ENCODE measurements at places on chromosomes 7 and 10.
A peak's percentile ranks its signal among the peaks of the same experiment; 100 is the strongest.

DNA sequence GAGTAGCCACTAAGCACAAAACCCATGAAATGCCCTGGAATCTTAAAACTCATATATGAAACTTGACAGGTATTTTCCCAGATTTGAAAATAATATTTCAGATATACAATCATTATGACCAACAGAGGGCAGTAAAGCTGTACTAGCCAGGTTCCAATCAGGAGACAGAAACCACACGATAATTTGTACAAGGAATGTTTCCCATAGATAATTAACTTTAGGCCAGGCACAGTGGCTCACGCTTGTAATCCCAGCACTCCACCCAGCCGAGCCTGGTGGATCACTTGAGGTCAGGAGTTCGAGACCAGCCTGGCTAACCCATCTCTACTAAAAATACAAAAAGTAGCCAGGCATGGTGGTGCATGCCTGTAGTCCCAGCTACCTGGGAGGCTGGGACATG is 31.0 kb upstream of the NUB1 start:
- DNase-seq = peak; percentile 29

DNA sequence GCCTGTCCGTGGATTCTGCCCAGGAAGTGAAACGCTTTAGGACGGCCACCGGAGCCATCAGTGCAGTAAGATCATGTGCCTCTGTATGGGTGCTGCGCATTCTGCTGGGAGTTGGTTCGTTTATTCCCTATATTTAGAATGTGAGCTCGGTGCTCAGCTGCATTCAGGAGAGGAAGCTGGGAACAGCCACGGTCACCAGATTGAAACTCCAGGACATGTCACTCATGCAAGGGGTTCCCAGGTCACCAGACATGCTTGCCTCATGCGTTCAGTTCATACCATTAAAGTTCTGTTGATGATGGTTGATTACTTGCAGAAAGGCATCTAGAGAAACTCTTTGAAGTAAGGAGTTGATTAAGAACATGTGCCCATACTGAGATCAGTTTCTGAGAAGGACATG is 78.1 kb downstream of the TRRAP start:
- no peak for DNase-seq

DNA sequence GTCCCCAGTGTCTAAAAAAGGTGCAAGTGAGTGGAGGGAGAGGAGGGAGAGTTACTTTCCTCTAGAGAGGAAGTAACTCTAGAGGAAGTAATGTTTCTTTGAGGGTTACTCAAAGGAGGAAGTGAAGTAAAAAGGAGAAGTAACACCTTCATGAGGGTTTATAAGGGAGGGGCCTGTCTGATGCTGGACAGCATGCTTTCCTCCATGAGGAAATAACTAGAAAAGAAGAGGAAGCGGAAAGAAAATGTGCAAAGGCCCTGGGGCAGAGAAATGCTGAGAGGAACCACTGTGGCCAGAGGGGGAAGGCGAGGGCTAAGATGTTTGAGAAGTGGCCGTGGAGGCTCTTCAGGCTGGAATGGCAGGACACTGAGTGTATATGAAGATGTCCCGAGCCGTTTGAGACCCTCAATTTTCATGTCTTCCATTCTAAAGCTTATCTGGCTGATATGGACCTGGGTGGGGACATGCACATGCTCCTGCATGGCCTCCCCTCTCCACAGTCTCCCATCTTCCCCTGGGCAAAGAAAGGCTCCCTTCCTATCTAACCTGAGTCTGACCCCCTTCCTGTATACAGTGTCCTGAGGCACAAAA is 3.4 kb upstream of the SLC18A2 start:
- no peak for DNase-seq

DNA sequence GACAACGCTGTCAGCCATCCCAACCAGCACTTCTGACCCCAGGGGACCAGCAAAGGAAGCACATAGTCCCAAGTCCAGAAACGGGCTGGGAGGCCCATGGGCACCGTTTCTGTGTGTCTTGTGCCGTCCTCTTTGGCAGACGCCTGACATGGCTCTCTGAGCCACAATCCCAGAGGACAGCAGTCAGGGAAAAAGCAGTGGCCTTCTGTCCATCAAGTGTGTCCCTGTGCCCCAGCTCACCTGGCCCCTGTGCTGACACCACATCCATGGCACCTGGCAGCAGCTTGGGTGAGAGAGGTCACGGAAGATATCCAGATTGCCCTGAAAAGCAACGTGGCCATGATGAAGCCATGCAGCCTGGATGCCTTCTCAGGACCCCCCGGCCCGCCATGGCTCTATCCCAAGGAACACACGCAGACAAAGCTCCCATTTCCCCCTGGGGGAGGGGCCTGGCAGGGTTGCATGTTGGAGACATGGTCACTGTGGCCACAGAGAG is 38.1 kb upstream of the ANTXRL start:
- DNase-seq = no peak

GRCh38 chr7:136964347-136964746 is 95.9 kb downstream of the CHRM2 start:
- DNase-seq = no peak

DNA sequence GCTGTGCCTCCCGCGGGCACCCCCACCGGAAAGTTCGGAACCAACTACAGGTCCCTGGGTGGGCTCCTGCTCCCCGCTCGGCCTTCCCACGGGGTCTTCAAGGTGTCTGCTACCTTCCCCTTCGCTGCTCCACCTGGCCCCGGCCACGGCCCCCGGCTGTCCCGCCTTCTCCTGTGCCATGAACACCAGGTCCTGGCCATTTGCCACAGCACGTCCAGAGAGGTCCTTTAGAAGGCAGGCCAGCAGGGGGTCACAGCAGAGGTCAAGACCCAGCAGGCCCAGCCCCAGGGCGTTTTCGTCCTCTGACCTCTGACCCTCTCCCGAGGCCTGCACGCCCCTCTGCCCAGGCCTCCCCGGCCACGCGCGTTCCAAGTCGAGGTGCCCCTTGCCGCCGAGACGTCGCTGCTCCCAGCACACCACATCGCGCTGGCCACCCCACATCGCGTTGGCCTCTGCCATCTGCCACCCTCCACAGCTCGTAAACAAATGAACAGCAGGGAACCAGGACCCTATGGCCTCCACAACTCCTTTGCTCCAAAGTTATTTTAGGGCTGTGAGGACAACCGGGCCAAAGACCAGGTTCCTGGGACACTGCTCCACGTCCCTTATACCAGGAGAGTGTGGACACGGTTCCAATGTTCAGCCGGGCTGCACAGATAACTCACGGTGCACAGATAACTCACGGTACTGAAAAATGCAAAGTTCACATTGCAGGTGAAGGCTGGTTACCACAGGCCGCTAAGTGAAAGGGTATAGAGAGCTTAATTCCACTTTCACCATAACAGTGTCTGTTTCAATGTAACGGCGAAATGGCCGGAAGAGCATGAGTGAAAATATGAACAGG is 74.3 kb downstream of the CFAP46 start:
- no peak for DNase-seq

DNA sequence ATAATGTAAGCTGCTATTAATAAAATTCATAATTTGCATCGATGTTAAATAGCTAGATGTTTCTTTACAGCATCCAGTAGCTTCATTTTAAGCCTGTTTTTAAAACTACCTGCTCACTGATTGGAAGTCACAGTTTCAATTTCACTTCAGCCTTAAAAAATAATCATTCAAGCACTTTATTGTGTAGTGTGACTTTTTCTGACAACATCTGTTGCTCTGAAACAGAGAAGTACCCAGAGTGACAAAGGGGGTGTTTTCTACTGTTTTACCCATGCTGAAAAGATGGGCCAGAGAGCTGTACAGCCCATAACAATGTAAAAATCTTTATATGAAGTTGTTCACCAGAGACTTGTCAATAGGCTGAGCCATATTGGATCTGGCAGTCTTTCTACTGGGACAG is 437.2 kb downstream of the MDFIC start:
- no peak for DNase-seq

DNA sequence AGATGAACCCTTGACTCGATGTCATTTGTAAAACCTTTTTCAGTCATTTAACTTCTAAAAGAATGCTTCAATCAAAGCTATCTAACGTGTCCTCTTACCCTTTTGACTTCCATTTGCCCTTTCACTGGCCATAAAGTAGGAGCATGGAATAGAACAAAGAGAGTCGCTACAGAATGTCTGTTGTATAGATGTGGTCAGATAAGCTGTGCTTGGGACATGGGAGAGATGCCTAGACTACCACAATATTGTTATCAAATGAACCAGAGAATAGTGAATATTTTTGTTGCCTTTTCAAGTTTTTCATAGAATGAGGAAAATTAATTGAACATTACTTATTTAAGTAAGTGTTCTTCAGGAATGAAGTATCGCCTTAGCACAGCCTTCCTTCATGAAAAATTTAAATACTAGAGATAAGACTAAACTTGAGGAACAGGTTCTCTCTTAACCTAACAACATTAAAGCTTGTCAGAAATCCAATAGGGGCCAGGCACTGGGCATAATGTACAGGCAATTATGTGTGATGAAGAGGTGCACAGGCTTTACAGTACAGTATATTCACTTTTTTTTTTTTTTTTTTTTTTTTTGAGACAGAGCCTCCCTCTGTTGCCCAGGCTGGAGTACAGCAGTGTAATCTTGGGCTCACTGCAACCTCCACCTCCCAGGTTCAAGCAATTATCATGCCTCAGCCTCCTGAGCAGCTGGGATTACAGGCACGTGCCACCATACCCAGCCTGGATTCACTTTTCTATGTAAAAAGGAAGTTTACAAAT is 7.5 kb upstream of the KMT2E start:
- DNase-seq = no peak

- DNase-seq = no peak
These were observed 84.5 kb upstream of the DNAAF5 start for GRCh38 chr7:641966-642365.

GRCh38 chr7:139232904-139233303 is 1.9 kb downstream of the UBN2 start:
- DNase-seq = peak; percentile 16

GRCh38 chr7:2201128-2201527 is 31.6 kb downstream of the MAD1L1 start:
- DNase-seq = no peak

- DNase-seq = peak; percentile 95
These were observed 28.1 kb upstream of the ELN start for GRCh38 chr7:73999664-74000435.

- no peak for DNase-seq
These were observed 148.2 kb downstream of the KCND2 start for GRCh38 chr7:120421151-120421651.

- DNase-seq = no peak
These were observed 36.0 kb downstream of the CCNY start for GRCh38 chr10:35372329-35372728.

GRCh38 chr7:150947761-150948651 is 30.1 kb downstream of the KCNH2 start:
- no peak for DNase-seq

GRCh38 chr10:60006062-60006461 is 99.7 kb upstream of the CCDC6 start:
- no peak for DNase-seq

DNA sequence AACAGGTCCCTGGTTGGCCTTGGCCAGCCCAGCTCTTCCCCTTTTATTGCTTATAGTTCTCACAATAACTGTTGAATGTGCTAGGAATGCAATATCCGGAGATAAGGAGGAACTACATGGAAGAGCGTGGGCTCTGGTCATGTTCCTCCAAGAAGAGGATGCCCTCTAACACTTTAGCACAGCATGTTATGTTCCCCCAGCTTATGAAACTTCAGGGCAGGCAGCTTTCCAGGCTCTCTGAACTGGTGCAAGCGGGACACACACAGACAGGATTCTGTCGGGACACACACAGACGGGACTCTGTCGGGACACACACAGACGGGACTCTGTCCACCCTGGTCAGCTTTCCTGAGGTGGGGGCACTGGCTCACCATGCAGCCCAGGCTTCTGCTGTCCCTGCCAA is 141.6 kb downstream of the PKD1L1 start:
- DNase-seq = no peak

- DNase-seq = peak; percentile 64
These were observed 380.3 kb upstream of the SEMA3C start for GRCh38 chr7:81298951-81299666.

- DNase-seq = no peak
These were observed 30.8 kb upstream of the NME8 start for GRCh38 chr7:37817591-37817960.

DNA sequence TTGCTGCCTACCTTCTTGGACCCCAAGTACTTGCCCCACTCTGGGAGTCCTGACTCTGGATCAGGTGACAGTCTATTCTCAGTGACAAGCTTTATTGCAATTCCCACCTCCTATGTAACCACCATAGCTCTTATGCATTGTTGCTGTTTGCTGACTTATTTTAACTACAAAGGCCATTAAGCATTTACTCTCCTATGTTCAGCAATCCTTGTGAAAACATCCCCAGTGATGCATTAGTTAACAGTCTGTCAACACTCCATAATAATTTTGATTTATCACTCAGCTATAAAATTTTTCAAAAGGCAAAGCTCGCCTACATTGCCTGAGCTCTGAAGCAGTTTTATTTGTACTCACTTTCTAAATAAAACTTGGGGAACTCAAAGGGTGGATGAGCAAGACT is 871.8 kb upstream of the SORCS1 start:
- DNase-seq = no peak

DNA sequence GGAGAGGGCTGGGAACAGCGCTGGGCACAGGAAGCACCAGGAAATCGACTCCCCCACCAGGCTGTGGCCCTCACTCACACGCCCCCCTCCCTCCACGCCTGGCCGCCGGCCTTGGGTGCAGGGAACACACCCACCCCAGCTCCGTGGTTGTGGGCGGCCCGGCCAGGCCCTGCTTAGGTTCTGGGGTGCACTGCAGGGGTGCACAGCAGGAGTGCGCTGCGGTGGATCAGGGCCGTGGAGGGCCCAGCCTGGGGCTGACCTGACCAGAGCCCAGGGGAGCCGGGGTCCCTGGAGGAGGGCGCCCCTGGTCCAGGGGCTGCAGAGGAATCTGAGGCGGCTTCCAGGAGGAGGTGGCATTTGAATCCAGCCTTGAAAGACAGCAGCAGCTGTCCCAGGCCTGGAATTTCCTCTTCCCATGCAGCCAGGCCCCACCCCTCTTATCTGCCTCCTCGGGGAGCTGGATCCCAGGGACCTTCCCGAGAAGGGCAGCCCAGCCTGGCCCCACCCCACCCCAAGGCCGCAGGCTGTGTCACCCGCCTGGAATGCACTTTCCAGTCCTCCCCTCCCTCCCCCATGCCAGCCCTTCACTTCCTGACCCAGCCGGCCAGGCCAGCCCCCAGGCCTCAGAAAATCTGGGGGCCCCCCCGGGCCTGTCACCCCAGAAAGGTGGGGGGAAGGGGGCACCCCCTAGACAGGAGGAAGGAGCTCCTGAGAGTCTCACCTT is 18.4 kb upstream of the PDGFA start:
- DNase-seq = peak; percentile 99

DNA sequence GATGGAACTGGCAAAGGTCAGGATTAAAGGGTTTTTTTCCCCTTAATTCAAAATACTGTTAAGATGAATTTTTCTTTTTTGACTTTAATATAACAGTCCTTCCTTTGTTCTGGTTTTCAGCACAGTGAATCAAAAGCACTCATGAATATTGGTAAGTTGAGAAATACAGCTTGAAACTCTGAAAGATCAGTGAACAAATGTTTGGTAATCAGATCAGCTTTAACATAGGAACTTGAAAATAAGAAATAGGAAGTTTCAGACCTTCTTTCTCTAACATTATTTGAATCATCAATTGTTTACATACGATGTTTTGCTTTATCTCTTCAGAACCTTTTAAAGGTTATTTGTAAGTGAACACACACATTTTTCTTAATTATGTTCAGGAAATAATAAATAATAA is 90.5 kb downstream of the SGMS1 start:
- no peak for DNase-seq
